ENCODE measurements at places on chromosomes 3 and 15. TPM values are rescaled to one million over a fixed set of nuclear protein-coding genes. Genes with fewer than 3 reads are reported as not detected.

The INKA1 gene
- 4.8 TPM for total RNA-seq

The RNF111 gene
- 29.2 TPM for total RNA-seq

The SYNPR gene
- total RNA-seq = not detected

The CNTN4 gene
- 0.12 TPM for total RNA-seq

The ALS2CL gene
- 93.6 TPM for total RNA-seq

The GOLGA6B gene
- total RNA-seq = not detected

The CHCHD4 gene
- 35.0 TPM for total RNA-seq

The MNS1 gene
- 1.5 TPM for total RNA-seq

The UROC1 gene
- not detected for total RNA-seq

The UQCC5 gene
- 25.9 TPM for total RNA-seq

The USP13 gene
- 11.6 TPM for total RNA-seq

The POC1A gene
- 9.8 TPM for total RNA-seq

The LTK gene
- 0.17 TPM for total RNA-seq

The AGBL1 gene
- not detected for total RNA-seq

The PLOD2 gene
- 149 TPM for total RNA-seq

The PLA2G4D gene
- total RNA-seq = not detected

The GOLGA8B gene
- total RNA-seq = 233 TPM

The NSUN3 gene
- 10.6 TPM for total RNA-seq

The TMOD2 gene
- 5.3 TPM for total RNA-seq

The PAQR9 gene
- total RNA-seq = not detected

The VGLL3 gene
- 6.3 TPM for total RNA-seq

The FSTL1 gene
- total RNA-seq = 56.4 TPM

The COL8A1 gene
- total RNA-seq = 112 TPM

The GALNT15 gene
- 10.2 TPM for total RNA-seq

The CYP1A2 gene
- total RNA-seq = not detected

The FOXL2 gene
- 0.30 TPM for total RNA-seq

The RLBP1 gene
- total RNA-seq = not detected

The EXD1 gene
- total RNA-seq = 0.37 TPM

The ST3GAL6 gene
- total RNA-seq = 1.5 TPM

The TTLL3 gene
- total RNA-seq = 14.6 TPM

The LEKR1 gene
- 1.3 TPM for total RNA-seq

The ACAN gene
- not detected for total RNA-seq

The SLC28A1 gene
- not detected for total RNA-seq

The CLDN11 gene
- total RNA-seq = not detected

The PTPRG gene
- 54.5 TPM for total RNA-seq

The ANKRD34C gene
- not detected for total RNA-seq

The RBP2 gene
- not detected for total RNA-seq

The EAF2 gene
- 2.5 TPM for total RNA-seq

The ADGRG7 gene
- total RNA-seq = not detected

The ECT2 gene
- total RNA-seq = 63.9 TPM

The TMEM158 gene
- 1.9 TPM for total RNA-seq

The SI gene
- total RNA-seq = not detected

The SEMA6D gene
- 1.1 TPM for total RNA-seq

The SLITRK3 gene
- not detected for total RNA-seq

The TRH gene
- total RNA-seq = not detected

The GPR62 gene
- total RNA-seq = not detected

The SLCO3A1 gene
- total RNA-seq = 11.9 TPM

The CHP1 gene
- total RNA-seq = 70.4 TPM

The TPRG1 gene
- 1.5 TPM for total RNA-seq

The SCAANT1 gene
- total RNA-seq = not detected

The CLDN16 gene
- total RNA-seq = 0.23 TPM

The SCN11A gene
- 0.05 TPM for total RNA-seq
